ENCODE measurements at places on chromosomes 6 and 20.

GRCh38 chr20:50403565-50404418 is 106.4 kb upstream of the PTPN1 start:
- DNase-seq, result no peak

DNA sequence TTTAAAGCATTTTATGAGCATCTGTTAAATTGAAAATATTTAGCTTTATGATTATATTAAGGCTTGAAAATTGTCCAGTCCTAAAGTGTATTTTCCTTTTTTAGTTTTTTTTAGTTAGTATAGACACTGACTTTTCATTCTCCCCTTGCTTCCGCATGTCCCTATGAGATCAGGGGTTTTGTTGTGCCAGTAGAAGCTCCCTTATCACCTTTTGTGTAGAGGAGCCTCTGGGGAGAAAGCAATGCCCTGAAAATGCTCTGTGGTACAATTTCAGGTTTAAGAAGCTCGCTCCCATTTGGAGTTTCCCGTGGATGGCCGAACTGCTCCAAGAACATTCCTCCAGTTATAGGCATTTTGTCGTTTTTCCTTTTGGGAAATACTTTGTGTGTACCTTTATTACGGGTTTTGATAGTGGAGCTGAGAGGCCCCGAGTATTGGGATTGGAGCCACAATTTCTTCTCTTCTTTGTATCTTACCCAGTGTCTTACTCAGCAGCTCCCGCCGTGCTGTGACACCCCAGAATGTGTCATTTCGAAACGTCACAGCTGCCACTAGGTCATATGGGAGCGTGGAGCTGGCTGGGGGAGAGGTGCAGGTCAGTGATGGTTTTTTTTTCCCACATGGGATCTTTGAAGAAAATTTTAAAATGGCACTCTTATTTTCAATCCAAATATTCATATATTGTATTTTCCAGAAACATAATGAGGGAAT is 49.9 kb downstream of the RPRD1B start:
- no peak for DNase-seq

DNA sequence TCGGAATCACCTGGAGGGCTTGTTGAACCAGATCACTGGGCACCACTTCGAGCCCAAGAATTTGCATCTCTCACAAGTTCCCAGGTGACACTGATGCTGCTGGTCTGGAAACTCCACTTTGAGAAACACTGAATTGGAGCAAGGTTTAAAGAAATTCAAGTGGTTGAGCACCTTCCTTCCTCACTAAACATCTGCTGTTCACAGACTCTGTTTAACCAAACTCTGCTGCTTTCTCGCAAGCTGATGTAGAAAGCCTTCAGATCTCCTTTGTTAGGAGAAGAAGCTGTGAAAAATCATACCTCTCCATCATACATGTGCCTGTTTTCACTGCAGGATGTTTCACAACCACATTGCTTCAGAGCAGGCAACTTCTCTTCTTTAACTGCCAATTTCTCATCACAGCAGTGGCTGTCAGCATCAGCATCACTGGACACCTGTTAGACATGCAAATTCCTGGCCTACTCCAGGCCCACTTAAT is 87.5 kb upstream of the TOP1 start:
- no peak for DNase-seq

DNA sequence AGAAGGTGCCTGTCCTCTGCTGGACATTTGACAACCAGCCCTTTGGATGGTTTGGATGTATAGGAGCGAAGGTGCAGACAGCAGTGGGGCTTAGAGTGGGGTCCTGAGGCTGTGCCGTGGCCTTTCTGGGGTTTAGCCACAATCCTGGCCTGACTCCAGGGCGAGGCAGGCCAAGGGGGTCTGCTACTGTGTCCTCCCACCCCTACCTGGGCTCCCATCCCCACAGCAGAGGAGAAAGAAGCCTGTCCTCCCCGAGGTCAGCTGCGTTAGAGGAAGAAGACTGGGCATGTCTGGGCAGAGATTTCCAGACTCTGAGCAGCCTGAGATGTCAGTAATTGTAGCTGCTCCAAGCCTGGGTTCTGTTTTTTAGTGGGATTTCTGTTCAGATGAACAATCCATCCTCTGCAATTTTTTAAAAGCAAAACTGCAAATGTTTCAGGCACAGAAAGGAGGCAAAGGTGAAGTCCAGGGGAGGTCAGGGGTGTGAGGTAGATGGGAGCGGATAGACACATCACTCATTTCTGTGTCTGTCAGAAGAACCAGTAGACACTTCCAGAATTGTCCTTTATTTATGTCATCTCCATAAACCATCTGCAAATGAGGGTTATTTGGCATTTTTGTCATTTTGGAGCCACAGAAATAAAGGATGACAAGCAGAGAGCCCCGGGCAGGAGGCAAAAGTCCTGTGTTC is 1.3 kb upstream of the CDKN1A start:
- no peak for DNase-seq

- DNase-seq, result no peak
Observed at GRCh38 chr6:21404577-21404976, 189.0 kb upstream of the SOX4 start.

GRCh38 chr20:63587776-63588591 is 13.9 kb upstream of the HELZ2 start:
- no peak for DNase-seq

DNA sequence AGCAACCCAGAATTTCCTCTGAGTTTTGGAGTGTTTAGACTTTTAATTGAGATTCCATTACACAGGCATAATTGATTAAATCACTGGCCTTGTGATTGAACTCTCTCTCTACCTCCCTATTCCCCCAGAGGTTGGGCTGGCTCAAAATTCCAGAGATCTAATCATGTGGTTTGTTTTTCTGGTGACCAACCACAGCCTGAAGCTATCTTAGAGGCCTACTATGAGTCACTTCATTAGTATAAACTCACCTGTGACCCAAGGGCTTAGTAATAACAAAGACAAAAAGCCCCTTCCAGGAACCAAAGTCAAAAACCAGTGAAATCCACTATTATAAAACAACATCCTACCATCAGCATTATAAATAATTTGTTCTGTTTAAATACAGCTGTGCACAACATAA is 992.5 kb upstream of the CITED2 start:
- no peak for DNase-seq

DNA sequence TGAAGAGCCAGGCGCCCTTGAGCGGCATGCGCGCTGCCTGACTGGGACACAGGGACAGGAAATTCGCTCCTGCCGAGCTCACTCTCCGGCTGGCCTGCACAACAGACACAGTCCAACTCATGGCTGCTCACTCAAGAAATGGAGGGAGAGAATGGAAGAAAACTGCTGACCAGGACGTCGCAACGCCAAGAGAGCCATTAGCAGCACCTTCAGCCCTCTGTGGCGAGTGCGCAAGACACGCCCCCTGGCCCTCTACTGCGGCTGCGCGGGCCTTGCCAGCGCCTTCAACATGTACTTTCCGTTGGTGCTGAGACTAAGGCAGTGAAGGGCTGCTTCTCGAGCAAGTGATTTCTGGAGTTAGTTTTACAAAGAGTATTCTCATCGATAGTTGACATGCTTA is 23.3 kb downstream of the TMEM242 start:
- DNase-seq, result no peak

DNA sequence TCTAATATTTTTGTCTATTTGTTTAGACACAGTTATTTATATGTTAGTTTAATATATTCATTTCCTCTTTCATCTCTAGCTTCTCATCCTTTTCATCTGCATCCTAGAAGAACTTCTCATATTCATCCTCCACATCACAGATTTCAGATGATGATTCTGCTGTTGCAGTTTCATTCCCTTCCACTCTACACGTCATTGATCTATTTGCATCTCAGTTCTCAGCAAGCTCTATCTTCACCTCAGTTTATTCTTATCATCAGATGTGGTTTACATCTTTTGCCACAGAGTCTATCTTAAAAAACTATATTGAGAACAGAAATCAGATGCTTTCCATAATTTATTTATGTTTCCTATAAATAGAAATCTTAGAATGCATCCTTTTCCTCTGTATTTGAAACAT is 13.3 kb downstream of the SLC2A12 start:
- no peak for DNase-seq

GRCh38 chr6:4463236-4463635 is 313.0 kb upstream of the CDYL start:
- no peak for DNase-seq

DNA sequence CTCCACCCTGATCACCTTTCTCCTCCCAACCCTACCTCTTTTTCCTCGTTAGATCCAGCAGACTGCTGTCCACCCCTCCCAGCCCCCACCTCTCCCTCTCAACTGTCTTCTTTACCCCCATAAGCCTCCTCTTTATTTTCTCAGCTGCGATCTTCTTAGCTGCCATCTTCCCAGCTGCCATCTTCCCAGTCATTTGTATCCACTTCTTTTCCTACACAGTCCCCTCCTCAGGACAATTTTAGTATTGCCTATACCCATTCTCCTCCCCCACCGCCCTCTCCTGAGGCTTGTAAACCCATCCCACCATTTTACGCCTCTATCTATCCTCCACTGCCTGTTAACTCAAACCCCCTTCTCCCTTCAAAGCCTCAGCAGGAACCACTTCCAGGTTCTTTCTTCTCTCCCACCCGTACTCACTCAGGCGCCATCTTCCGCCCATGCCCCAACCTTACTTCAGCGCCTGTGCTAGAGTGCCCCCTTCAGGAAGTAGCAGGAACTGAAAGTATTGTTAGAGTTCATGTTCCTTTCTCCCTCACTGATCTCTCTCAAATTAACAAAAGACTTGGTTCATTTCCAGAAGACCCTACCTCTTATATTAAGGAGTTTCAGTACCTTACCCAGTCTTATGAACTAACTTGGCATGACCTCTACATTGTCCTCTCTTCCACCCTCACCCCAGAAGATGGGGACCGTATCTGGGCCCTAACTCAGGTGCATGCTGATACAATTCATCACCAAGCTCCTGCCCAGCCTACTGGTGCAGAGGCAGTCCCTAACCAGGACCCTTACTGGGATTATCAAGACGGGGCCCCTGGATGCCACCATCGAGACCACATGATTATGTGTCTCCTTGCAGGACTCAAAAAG is 236.0 kb downstream of the ADGRG6 start:
- DNase-seq, result no peak

DNA sequence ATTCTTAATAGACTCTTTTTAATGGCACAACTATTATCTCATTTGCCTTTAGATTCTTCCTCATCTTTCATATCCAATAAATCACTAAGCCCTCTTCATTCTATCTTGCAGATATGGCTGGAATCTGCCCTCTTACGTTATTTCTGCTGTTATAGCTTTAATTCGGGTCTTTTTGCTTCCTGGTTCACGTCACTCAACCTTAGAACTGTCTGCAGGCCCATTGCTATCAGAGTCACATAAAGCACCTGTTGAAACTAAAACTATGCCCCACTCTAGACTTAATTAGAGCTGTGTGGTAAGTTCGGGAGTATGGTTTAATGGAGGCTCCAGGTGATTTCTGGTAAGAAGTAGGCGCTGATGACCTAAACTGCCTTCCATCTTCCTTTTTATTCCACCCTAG is 988 bp downstream of the QRSL1 start:
- no peak for DNase-seq

- no peak for DNase-seq
Observed at GRCh38 chr20:34663213-34663943, 13.5 kb downstream of the PIGU start.

- DNase-seq, result no peak
Observed at GRCh38 chr6:2918936-2919335, 15.8 kb upstream of the SERPINB9 start.

- no peak for DNase-seq
Observed at GRCh38 chr6:161080263-161080970, 88.8 kb downstream of the MAP3K4 start.

- DNase-seq, result no peak
Observed at GRCh38 chr6:21263531-21264287, 329.8 kb upstream of the SOX4 start.

DNA sequence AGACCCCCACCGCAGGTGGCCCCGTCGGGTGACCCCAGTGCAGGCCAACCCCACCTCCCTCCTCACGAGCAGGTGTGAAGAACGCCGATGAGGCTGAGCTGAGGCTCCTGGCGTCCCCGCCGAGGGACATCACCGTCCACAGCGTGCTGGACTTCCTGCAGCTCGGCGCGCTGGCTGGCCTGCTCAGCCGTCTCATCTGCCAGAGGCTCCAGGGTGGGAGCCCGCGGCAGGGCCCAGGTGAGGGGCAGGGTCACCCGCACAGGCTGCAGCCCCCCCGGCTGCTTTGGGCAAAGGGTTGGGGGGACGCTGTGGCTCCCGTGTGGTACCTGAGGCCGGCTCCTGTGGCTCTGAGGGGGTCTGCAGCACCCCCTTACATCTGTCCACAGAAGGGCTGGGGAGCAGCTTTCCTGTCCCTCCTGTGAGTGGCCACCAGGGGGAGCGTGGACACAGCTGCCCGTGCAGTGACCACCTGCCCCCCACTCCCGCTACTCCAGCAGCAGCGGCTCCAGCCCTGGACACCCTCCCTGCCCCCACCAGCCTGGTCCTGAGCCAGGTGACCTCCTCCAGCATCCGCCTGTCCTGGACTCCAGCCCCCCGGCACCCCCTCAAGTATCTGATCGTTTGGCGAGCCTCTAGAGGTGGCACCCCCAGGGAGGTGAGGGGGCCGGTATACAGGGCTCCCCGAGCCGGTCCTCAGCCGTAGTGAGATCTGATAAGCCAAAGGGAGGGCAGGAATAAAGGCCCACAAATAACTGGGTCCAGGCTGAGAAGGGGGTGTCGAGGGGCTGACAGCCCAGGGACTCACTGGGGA is 16.5 kb downstream of the COL20A1 start:
- DNase-seq, result peak; percentile 62

DNA sequence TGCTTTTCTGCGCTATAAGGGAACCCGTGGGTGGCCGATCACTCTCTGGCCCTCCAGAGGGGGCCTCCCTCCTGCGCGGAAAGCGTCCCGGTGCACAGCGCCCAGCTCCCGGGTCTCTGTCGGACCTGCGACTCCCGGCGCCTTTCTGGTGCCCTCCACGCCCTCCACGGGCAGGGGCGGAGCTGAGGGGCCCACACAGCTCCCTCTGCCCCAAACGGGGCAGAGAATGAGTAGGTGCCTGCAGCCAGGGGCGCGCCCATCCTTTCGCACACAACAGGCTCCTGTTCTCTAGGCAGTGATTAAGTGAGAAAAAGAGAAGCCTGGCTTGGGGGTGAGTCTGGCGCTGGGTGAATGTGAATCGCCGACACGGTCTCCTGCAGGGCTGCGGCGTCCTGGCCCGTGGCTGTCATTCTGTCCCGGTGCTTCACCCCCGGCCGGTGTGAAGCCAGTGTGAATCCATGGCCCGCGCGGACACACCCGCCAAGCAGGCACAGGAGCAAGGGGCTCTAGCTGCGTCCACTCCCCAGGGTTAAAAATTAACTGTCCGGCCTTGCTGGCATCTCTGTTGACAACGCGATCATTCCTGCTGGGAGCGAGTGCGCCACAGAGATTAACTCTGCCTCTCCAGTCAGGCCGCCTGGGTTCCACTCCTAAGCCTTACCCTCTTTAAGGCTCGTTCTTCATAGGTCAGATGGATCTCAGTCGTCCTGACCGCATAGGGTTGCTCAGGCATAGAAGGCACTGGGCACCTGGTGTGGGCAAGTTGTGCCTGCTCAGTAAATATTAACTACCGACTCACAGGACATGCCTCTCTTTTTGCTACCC is 88.8 kb downstream of the PCSK2 start:
- DNase-seq, result no peak

- no peak for DNase-seq
Observed at GRCh38 chr20:62755817-62756724, 40.2 kb upstream of the MRGBP start.

- DNase-seq, result no peak
Observed at GRCh38 chr20:35831971-35832370, 60.2 kb downstream of the PHF20 start.

- DNase-seq, result peak; percentile 68
Observed at GRCh38 chr6:41367700-41368099, 32.3 kb downstream of the NCR2 start.

GRCh38 chr6:583635-584034 is 73.3 kb downstream of the HUS1B start:
- DNase-seq, result no peak
